ENCODE measurements at places on chromosomes 12 and 14. TPM values are rescaled to one million over a fixed set of nuclear protein-coding genes. Genes with fewer than 3 reads are reported as not detected.

NOVA1 gene
- 8.1 TPM for total RNA-seq

GRCh38 chr12:26090836-26091510, 33.9 kb downstream of the BHLHE41 start:
- H3K36me3 ChIP-seq, result no peaks in the 10 kb centered on the region
- H3K4me1 ChIP-seq, result no peaks in the 10 kb centered on the region
- no peaks in the 10 kb centered on the region for H3K27me3 ChIP-seq
- no peak overlapping the region for H3K4me3 ChIP-seq

- no peak overlapping the region for H3K4me3 ChIP-seq
- no peaks in the 10 kb centered on the region for H3K27me3 ChIP-seq
- H3K4me1 ChIP-seq, result no peaks in the 10 kb centered on the region
- DNase-seq, result no peak
- H3K27ac ChIP-seq, result no peak overlapping the region
Observed at GRCh38 chr12:44459569-44459968, 416.5 kb downstream of the NELL2 start.

CNTN1 gene
- total RNA-seq, result 16.3 TPM

DNA sequence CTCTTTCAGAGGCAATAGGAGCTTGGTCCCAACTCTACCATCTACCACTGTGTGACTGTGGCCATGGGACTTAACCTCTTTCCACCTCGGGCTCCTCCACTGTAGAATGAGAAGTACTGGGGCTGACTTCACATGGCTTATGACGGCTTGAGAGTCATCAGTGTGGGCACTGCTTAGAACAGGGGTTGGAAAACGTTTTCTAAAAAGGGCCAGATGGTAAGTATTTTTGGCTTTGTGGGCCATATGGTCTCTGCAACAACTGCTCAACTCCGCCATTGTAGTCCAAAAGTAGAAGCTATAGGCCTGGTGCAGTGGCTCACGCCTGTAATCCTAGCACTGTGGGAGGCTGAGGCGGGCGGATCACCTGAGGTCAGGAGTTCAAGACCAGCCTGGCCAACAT, 69.2 kb upstream of the LTA4H start:
- no peaks in the 10 kb centered on the region for H3K27me3 ChIP-seq
- no peak overlapping the region for H3K4me3 ChIP-seq
- no peak overlapping the region for H3K27ac ChIP-seq
- H3K4me1 ChIP-seq, result no peaks in the 10 kb centered on the region
- no peak for DNase-seq

KRT73 gene
- total RNA-seq, result not detected

DNA sequence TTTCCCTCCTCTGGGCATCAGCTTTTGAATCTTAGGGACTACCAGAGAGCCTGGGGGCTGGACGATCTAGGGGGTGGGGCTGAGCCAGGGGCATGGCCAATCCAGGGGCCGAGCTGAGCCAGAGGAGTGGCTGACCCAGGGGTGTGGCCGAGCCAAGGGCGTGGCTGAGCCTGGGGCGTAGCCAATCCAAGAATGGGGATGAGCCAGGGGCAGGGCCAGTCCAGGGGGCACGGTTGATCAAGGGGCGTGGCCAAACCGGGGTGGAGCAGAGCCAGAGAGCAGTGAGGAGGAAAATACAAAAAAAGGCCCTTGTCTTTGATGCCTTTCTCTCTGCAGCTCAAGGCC, 219.3 kb upstream of the NOS1 start:
- H3K27me3 ChIP-seq, result no peaks in the 10 kb centered on the region
- no peak overlapping the region for H3K27ac ChIP-seq
- no peaks in the 10 kb centered on the region for H3K36me3 ChIP-seq
- no peak overlapping the region for H3K4me3 ChIP-seq
- no peak for DNase-seq
- H3K4me1 ChIP-seq, result no peaks in the 10 kb centered on the region

DNA sequence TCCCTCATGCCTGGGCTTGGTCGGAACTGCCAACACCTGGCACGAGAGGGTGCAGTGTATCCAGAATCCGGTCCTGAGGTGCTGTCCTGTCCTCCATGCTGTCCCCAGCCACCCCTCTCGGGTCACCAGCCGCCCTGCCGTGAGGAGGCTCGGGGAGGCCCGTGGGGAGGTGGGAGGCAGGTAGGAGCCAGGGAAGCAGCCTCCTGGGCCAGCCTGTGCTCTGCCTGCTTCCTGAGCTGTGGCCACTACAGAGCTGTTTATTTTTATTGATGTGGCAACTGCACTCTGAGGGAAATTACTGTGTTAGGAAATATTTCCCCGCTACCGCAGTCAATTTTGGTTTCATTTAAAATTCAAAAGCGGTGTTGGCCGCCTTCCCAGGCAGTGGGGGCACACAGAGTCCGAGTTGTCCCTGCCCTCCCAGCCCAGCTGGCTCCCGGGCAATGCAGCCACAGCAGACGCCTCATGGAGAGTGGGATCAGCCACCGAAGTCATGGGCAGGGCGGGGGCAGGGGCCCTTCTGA, 18.3 kb downstream of the NOC4L start:
- no peak for DNase-seq
- H3K27ac ChIP-seq, result no peak overlapping the region
- H3K4me1 ChIP-seq, result no peaks in the 10 kb centered on the region
- H3K36me3 ChIP-seq, result no peaks in the 10 kb centered on the region

GRCh38 chr12:79618848-79619404, 71.8 kb downstream of the PAWR start:
- H3K4me1 ChIP-seq, result no peaks in the 10 kb centered on the region
- no peak overlapping the region for H3K27ac ChIP-seq
- no peak for DNase-seq
- no peak overlapping the region for H3K4me3 ChIP-seq
- H3K27me3 ChIP-seq, result no peaks in the 10 kb centered on the region
- no peaks in the 10 kb centered on the region for H3K36me3 ChIP-seq

RBM19 gene
- total RNA-seq, result 49.9 TPM

DNA sequence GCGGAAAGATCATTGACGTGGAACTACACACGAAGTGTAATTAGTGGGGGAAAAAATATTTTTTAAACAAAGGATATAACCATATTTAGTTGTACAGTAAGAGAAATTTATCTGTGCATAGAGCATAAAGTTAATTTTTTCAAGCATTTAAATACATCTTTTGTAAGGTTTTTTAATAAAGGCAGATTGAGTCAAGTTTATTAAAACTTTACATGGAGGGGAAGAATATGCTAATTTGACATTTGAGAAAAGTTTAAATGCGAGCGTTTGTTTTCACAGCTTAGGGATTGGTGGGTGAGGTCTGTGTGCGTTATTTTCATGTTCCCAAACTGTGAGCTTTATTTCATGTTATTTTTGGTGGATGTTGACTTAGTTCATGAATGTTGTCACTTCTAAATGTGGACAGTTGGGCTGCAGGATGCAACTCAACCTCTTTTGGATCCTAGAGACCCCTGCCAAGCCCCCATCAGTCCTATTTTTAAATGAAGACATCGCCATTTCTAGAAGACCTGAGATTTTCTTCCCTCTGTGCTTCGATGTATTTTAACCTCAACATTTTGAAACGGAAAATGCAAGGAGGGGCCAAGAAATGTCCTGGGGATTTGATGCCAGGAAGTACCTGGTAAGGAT, 32.3 kb downstream of the BRI3BP start:
- no peak overlapping the region for H3K4me3 ChIP-seq
- H3K36me3 ChIP-seq, result no peaks in the 10 kb centered on the region
- no peak for DNase-seq
- H3K4me1 ChIP-seq, result no peaks in the 10 kb centered on the region

NEUROD4 gene
- not detected for total RNA-seq

DNA sequence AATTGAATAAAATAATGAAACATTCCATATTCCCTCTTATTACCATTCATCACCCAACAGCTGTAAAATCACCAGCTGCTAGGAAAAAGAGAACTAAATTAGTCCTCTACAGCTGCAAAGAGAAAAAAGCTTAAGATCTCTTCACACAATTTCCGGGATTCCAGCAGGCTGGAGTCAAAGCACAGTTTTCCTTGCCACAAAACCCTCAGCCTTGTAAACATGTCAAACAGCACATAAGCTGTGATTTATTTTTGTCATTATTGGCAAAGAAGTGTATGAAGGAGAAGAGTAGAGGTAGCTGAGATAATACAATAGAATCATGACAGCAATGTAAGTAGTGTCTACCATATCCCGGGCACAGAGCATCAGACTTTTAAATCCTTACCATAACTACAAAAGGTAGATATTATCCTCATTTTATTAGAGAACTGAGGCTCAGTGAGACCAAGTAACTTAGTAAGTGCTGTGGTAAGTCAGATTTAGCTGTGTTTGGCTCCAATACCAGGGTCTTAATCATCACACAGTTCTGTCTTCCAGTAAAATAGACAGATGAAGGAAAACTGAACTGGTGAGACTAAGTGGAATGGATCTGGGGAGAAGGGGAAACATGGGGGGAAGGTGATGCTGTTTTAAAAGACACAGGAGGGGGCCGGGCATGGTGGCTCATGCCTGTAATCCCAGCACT, 57.3 kb downstream of the NTN4 start:
- H3K27ac ChIP-seq, result peak overlapping the region; percentile 16
- no peaks in the 10 kb centered on the region for H3K4me1 ChIP-seq
- no peaks in the 10 kb centered on the region for H3K27me3 ChIP-seq
- H3K4me3 ChIP-seq, result no peak overlapping the region

- no peak for DNase-seq
- H3K4me3 ChIP-seq, result no peak overlapping the region
- no peak overlapping the region for H3K27ac ChIP-seq
- no peaks in the 10 kb centered on the region for H3K4me1 ChIP-seq
- no peaks in the 10 kb centered on the region for H3K36me3 ChIP-seq
Observed at GRCh38 chr12:67726868-67727267, 78.3 kb downstream of the DYRK2 start.

GRCh38 chr14:39474416-39474911, 42.2 kb upstream of the FBXO33 start:
- H3K27ac ChIP-seq, result no peak overlapping the region
- no peak for DNase-seq
- H3K27me3 ChIP-seq, result no peaks in the 10 kb centered on the region
- H3K4me1 ChIP-seq, result no peaks in the 10 kb centered on the region
- H3K36me3 ChIP-seq, result no peaks in the 10 kb centered on the region
- no peak overlapping the region for H3K4me3 ChIP-seq

DNA sequence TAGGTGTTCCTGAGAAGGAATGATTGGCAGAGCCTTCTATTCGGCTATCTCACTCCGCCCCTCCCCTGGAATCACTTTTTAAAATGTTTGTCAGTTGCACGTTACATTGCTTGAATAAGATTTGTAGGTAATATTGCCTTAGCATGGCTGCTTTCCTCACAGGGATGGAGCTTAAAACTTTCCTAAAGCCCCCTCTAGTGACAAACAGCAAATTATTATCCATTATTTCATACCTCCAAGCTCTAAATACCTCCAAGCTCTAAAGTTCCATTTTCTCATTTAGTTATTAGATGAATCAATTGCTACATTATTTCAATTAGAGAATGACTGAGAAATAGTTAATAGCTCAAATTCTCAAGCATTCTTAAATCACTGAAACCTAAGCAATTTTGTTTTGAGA, 5.1 kb upstream of the SPATA7 start:
- no peaks in the 10 kb centered on the region for H3K27me3 ChIP-seq
- H3K4me3 ChIP-seq, result no peak overlapping the region
- H3K4me1 ChIP-seq, result no peaks in the 10 kb centered on the region
- H3K36me3 ChIP-seq, result no peaks in the 10 kb centered on the region
- no peak for DNase-seq
- H3K27ac ChIP-seq, result no peak overlapping the region

DEGS2 gene
- total RNA-seq, result 8.3 TPM

GRCh38 chr12:92208613-92209121, 63.0 kb upstream of the BTG1 start:
- no peak overlapping the region for H3K27ac ChIP-seq
- no peaks in the 10 kb centered on the region for H3K27me3 ChIP-seq
- no peak overlapping the region for H3K4me3 ChIP-seq
- H3K4me1 ChIP-seq, result no peaks in the 10 kb centered on the region
- H3K36me3 ChIP-seq, result no peaks in the 10 kb centered on the region
- no peak for DNase-seq

ING4 gene
- total RNA-seq, result 78.9 TPM

Measured in prostate gland (tissue), 2 donors.